ENCODE measurements at places on chromosomes 11 and 22.
A peak's percentile ranks its signal among the peaks of the same experiment; 100 is the strongest.

DNA sequence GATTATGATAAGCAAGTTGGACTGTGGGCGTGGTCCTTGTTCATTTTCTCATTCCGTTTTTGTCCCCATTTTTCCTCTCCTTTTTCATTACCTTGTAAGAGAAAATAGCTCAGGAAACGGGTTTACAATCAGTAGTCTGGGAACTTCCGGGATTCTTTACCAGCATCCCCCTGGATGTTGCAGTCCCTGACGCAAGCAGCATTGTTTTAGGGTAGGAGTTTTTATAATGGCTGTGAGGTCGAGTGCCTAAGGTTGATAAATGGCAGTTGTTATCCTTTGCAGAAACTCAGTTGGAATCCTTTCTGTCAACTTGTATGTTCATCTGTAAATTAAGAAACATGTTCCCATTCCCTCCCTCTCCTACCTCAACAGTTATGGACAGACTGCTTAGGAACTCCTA lies 68.3 kb downstream of the ARHGEF12 start:
- no peak for DNase-seq

- peak; percentile 38 for DNase-seq
Measured at GRCh38 chr11:64206457-64207255, at the start of gene FERMT3. TSS of gene FERMT3 (plus strand) at chr11:64206721. CDS start at chr11:64207365, 644 bp downstream.

DNA sequence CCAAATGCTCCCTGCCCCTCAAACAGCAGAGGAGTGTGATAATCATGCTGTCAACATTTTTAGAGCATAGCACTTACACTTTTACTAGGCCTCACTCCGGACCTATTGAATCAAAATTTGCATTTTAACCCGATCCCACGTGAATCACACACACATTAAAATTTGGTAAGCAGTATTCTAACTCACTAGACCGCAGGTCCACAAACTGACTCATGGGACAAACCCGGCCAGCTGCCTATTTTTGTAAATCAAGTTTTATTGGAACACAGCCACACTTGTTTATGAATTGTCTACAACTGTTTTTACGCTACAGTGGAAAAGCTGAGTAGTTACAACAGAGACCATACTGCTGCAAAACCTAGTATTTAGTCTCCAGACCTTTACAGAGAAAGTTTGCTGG lies 43.3 kb downstream of the SNX19 start:
- no peak for DNase-seq

DNA sequence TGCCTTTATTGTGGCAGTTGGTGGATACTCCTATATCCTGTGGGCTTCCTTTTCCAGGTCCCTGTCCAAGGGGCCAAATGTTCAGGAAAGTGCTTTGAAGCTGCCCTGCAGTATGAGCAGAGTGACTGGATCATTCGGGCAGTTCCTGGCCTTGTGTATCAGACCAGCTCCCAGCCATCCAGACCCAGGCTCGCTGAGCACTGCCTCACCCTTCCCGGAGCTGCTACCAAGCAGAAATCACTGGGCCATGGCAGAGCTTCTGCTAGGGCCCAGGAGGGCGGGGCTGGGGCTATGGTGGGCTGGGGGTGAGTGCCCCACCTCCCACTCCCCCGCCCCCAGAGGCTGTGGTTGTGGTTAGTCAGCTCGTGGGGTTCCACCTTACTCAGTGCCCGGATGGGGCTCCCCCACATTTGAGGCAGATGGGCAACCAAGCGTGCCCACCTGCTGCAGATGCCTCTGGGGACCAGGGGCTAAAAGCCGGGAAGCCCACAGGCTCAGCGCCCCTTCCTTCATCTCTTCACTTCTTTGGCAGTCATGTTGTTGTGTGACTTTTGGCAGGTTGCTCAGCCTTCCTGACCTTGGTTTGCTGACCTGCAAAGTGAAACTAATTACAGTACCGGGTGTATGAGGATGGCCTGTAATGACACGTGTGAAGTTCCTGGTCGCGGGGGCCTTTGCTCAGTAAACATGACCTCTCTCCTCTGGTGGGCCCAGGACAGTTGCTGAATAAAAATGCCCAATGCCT lies 2.1 kb upstream of the LRRC32 start:
- DNase-seq, result no peak

DNA sequence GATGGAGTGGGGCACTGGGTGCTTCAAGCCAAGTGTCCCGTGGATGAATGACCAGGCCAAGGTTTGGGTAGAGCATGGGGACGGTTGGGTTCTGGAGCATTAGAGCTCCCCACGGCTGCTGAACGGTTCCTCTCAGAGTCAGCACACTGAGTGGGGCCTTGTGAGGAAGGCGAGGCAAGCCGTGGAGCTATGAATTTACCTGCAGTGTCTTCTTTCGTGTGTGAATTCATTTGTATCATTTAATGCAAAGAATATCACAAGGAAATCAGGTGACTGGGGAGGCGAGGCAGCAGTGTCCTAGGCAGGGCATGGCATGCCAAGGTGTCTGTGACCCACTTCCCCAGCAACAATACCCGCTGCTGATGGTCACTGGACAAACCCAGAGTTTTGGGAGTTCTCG lies 343.5 kb upstream of the B3GAT1 start:
- DNase-seq, result no peak

DNA sequence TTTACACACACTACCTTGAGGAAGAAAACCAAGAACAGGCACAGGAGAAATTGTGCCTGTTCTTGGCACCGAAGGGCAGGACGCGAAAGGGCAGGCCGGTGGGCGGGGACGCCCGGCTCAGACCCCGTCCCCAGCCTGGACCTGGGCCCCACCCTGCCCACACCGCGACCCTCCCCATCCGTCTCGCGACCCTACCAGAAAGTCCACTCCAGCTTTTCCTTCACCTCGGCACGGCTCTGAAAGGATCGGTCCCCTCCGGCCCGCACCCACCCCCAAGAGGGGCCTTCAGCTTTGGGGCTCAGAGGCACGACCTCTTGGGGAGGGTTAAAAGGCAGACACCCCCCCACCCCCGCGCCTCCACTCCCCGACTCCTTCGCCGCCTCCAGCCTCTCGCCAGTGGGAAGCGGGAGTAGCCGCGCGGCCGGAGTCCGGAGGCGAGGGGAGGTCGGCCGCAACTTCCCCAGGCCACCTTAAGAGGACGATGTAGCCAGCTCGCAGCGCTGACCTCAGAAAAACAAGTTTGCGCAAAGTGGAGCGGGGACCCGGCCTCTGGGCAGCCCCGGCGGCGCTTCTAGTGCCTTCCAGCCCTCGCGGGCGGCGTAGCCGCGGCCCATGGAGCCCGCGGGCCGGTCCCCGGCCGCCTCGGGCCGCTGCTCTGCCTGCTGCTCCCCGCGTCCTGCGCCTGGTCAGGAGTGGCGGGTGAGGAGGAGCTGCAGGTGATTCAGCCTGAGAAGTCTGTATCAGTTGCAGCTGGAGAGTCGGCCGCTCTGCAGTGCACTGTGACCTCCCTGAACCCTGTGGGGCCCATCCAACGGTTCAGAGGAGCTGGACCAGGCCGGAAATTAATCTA lies 4.4 kb downstream of the SEC14L6 start:
- DNase-seq, result peak; percentile 58

- no peak for DNase-seq
Measured at GRCh38 chr11:34182921-34183685, 77.7 kb downstream of the NAT10 start.

- no peak for DNase-seq
Measured at GRCh38 chr22:28943501-28943879, 60.1 kb downstream of the ZNRF3 start.

- no peak for DNase-seq
Measured at GRCh38 chr11:95547186-95547585, 242.4 kb downstream of the FAM76B start.

DNA sequence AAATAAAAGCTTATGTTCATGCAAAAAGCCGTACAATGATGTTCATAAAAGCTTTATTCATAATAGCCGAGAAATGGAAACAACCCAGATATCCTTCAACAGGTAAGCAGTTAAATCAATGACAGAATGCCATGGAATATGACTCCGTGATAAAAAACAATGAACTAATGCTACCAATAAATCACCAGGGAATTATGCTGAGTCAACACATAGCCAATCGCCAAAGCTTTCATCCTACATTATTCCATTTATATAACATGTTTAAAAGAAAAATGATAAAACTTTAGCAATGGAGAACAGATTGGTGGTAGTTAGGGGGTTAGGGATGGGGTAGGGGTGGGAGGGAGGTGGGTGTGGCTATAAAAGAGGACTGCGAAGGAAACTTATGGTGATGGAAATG lies 356.4 kb downstream of the TENM4 start:
- no peak for DNase-seq

DNA sequence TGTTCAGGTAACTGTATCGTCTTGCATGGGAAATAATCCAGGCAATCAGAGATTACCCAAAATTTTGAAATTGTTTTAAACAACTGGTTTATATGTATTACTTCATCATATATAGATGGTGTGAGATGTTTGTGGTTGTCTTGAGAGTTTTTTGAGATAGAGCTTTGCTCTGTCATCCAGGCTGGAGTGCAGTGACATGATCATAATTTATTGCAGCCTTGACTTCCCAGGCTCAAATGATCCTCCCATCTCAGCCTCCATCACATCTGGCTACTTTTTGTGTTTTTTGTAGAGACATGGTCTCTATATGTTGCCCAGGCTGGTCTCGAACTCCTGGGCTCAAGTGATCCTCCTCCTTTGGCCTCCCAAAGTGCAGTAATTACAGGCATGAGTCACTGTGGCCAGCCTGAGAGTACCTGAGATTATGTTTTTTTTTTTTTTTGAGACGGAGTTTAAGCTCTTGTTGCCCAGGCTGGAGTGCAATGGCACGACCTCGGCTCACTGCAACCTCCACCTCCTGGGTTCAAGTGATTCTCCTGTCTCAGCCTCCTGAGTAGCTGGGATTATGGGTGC lies 11.5 kb downstream of the CTNND1 start:
- no peak for DNase-seq

- no peak for DNase-seq
Measured at GRCh38 chr11:71190551-71190950, 61.8 kb downstream of the SHANK2 start.

DNA sequence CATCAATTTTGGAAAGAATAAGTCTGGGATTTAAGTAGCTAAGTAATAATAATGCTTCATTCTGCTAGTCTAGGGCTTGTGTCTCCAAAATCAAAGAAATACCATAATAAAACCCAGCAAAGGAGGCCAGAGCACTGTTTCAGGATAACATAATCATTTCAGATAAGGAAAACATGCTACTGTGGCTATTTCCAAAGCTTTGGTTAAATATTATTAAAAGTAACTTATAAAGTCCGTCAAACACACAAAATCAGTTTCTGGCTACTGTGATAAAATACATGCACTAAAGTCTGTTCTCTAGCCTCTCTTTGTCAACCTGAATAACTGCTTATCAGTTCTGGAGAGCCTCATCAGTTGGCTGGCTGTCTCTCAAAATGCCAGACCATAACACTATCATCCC lies 1.5 kb upstream of the OR6T1 start:
- no peak for DNase-seq
